ENCODE measurements at places on chromosomes 5 and 9.
A peak's percentile ranks its signal among the peaks of the same experiment; 100 is the strongest.

- no peak for DNase-seq
These were observed 41.3 kb downstream of the IRX2 start for GRCh38 chr5:2709976-2710689.

- no peak for DNase-seq
These were observed 5.3 kb downstream of the FGF18 start for GRCh38 chr5:171424726-171425125.

DNA sequence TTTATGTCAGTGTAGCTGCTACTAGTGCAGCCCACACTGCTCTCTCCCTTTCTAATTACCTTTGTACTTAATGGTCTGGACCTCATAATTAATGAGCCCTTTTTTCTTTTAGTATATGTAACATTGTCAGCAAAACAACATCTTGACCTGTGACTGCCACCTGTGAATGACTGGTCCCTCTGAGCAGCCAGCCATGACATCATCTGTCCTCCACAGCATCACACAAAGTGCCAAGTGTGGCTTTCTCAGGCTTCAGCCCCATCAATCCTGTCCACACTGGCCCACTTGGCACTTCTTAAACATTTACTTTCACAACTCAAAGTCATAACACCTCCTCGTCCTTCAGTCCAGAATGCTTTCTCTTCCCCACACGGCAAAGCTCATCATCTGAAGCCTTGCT, 104.7 kb downstream of the GPR21 start:
- no peak for DNase-seq

DNA sequence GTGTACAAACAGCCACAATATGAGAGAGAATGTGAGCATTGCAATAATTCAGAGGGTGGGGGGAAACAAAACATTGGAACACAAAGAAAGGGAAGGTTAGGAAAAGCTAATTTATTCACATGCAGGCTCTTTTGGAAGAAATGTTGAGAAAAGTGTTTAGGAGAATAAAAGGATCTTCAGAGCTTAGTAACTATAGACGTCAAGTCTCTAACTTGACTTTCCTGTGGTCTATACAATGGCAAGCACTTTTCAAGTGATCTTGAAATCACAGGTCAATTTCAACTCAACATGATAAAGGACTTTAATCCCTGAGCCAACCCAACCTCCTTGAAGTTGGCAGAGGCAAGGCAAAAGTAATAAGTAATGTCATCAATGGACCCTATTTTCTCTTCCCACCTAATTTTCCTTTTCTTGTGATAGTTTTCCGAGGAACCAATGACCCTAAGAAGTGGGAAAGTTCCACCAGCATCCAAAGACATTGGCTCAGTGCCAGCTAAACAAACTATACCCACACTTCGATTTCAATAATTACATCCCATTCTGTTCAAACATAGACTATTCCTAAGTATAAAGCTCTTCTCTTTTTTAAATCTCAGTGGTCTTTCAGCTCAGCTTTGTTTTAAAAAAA, 23.7 kb downstream of the RFK start:
- DNase-seq: no peak

GRCh38 chr5:116947691-116948528, 373.3 kb upstream of the SEMA6A start:
- peak; percentile 6 for DNase-seq

GRCh38 chr9:19922476-19923118, 133.8 kb upstream of the SLC24A2 start:
- peak; percentile 38 for DNase-seq

DNA sequence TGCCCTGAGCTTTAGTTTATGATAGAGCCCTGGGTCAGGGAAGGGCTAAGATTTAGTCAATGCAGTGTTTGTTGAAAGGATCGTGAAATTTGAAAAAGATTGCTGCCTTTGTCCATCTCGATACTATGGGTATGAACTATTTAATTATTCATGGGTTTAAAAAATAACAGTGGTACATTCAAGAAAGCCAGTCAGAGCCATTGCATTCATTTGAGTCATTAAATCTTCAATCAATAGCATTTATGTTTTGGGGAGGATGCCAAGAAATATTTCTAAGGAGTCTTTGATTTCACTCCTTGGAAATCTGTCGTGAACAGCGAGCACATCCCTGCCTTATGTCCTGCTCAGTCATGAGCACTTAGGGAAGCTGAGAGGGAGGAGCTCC, 54.4 kb upstream of the LRRTM2 start:
- DNase-seq: no peak

DNA sequence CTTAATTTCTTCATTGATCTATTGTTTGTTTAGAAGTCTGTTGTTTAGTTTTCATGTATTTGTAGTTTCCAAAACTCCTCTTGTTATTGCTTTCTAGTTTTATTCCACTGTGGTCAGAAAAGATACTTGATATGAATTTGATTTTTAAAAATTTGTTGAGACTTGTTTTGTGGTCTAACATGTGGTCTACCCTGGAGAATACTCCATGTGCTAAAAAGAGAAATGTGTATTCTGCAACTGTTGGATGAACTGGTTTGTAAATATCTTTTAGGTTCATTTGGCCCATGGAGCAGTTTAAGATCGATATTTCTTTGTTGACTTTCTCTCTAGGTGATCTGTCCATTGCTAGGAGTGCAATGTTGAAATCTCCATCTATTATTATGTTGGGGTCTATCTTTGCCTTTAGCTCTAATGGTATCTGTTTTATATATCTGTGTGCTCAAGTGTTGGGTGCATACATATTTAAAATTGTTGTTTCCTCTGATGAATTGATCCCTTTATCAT, 150.6 kb upstream of the ATP10B start:
- DNase-seq: no peak

GRCh38 chr5:132181011-132181629, 46.5 kb downstream of the P4HA2 start:
- DNase-seq: no peak

GRCh38 chr9:131706608-131706970, 33.3 kb downstream of the RAPGEF1 start:
- DNase-seq: no peak

GRCh38 chr9:97397220-97397619, 14.7 kb upstream of the TDRD7 start:
- no peak for DNase-seq

GRCh38 chr5:1805736-1806135, 4.5 kb downstream of the NDUFS6 start:
- DNase-seq: no peak

DNA sequence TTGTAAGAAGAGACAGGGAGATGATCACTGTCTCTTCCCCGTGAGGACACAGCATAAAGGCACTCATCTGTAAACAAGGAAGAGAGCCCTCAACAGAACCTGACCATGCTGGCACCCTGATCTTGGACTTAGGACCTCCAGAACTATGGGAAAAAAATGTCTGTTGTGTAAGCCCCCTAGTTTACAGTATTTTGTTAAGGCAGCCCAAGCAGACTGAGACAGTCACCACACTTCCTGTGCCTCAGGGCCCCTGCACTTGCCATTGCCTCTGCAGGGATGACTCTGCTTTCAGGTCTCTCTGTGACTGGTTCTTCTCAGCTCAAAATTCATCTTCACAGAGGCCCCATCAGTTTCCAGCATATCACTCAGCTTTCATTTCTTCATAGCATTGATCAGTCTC, 372.1 kb downstream of the TLE1 start:
- DNase-seq: no peak

DNA sequence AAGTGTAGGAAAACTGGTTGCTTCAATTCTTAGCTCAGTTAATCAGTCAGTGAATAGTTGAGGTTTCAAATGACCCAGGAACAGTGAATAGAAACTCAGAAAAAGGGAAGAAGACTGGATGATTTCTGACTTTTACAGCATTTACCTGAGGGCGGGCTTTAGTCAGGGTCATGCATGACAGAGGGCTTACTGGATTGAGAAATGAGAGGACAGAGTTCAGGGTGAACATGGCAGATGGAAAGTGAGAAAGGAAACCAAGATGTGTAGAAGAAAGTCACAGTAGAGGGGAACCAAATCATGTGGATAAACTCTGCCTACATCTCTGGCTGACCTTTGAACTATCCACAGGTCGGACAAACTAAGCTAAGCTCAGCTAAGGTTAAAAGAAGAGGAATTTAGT, 596.0 kb downstream of the SEMA5A start:
- no peak for DNase-seq

DNA sequence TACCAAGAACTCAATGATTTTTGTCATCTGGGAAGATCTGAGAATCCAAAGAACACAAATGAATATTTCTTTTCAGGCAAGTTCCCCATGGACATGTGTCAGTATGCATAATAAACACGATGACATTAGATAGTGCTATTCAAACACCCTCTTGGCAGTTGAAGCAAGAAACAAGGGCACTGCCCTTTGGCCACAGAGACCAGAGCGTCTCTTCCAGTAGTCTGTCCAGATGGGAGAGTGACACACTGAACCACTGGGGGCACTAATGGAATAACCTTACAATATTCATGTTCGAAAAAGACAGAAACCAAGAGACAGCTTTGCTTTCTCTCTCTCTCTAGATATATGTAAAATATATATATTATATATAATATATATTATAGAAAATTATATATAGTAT, 301.9 kb downstream of the CTNND2 start:
- no peak for DNase-seq

DNA sequence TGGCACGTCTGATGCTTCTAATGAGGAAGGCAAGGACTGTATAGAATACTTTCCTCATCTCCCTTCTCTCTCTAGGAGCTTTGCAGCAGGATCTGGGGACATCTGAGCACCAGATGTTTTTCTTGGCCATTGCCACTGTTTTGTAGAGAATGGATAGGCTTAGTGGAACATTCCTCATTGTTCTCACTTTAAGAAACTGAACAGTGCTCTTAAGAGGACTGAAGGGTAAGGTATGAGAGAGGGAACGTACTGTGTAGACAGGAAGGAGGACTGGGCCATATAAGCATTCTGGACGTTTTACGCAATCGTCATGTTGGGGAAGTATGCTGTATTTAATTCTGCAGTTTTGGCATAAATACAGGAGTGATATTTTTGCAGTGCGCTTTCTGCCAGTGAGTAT, 70.6 kb downstream of the SMARCA2 start:
- peak; percentile 47 for DNase-seq

GRCh38 chr5:169121630-169122420, 179.1 kb downstream of the SLIT3 start:
- no peak for DNase-seq

DNA sequence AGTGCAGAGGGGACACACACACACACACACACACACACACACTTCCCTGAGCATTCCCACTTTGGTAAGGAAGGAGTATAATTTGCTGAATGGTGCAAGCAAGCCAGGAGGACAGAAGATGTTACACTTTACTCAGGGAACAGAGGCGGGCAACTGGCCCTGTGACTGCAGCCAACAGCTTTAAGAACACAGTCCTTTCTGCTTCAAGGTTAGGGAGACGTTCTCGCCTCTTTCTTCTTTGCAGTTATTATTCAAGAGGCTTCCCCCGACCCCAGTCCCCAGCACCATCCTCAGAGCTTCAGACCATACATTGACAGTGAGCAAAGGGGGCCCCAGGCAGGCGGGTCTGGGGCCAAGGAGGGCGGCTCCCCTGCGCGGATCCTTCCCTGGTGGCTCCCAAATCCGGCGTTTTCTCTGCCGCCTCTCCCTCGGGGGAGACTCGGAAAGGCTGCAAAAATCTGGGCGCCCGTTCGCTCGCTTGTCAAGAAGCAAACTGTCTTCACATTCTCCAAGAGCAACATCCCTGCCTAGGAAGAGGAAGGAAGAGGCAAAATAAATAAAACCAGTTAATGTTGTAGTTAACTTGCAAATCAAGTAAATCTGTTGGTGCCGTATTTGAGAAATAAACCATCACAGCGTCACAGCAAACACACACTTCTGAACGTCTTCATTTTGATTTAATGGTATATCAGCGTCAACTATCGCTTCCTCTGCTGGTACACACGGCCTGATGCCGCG, 3.8 kb upstream of the LHX2 start:
- DNase-seq: no peak

DNA sequence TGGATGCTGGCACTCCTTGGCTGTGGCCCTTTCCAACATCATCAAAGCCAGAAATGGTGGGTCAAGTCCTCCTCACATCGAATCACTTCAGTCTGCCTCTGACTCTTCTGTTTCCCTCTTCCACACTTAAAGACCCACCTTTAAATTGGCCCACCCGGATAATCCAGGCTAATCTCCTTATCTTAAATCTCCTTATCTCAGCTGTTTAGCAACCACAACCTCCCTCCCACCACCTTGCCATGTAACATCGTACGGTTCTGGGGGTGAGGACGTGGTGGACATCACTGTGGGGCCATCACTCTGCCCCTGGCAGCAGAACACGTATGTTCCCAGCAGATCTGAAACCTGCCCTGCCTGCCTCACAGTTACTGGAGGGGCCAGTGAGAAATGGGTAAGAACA, 11.5 kb downstream of the IGFBPL1 start:
- DNase-seq: no peak

DNA sequence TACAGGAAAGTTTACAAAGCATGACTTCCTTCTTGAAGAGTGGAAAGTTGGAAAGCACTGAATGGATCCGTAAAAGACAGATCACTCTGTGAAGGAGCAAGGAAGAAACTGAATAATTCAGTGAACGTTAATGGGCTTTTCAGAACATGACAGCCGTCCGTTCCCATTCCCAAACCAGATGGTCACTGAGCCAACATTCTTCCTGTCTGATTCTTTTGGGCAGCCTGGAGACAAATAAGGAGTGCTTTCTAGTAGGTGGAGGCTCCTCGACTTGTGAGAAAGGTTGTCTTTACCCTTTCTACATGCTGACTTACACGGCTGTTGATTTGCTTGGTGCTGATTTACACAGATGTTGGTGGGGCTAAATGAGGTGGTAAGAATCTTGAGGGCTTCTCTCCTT, 51.0 kb upstream of the PAPPA start:
- DNase-seq: no peak

DNA sequence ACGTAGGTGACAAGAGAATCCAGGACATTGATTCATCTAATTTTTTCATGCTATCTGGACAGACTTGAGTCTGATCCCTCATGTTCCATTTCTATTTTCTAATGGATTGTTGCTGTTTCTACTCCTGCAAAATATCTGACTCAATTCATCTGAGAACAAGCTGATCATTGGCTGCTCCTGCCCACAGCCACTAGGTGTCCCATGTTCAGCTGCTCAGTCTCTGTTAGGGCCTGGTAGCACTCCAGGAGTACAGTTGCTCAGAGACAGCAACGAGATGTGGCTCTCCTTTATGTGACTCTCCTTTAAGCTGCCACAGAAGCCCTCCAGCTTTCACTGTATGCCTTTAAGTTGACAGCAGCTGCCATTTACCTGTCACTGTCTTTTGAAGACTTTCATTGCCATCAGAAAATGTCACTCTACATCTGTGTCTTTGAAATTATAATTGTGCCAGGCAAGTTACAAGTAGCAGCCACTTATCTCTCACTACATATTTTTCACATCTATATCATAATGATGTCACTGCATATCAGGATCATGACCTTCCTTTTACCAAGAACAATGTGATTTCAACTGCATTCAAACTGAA, 1944.2 kb upstream of the NUDT12 start:
- DNase-seq: no peak

- no peak for DNase-seq
These were observed 90.9 kb upstream of the GRAMD2B start for GRCh38 chr5:126332326-126332725.

DNA sequence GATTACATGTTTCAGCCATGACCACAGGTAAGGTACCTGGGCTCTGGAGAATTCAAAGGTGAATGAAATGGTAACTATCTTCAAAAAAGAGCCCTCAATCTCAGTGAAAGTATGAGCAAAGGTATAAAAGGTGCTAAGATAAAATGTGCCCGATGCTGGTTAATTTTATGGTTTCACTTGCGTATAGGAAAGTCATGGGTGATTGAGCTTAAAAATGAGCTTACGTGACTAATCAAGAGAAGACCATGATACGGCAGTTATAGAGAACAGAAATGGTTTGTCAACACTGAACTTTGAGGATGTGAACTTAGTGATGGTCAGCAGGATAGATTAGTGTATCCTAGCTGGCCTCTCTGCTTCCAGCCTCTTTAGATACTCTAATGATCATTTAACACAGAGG, 320.1 kb downstream of the DEPDC1B start:
- DNase-seq: no peak
